ENCODE measurements at places on chromosomes 7 and 10.

- peaks cover 8% of the 10 kb centered on the region for H3K4me1 ChIP-seq
- H3K27ac ChIP-seq, result no peak overlapping the region
- no peaks in the 10 kb centered on the region for H3K27me3 ChIP-seq
- no peak overlapping the region for H3K4me3 ChIP-seq
Measured at GRCh38 chr7:30787486-30787885, 16.3 kb downstream of the MINDY4 start.

DNA sequence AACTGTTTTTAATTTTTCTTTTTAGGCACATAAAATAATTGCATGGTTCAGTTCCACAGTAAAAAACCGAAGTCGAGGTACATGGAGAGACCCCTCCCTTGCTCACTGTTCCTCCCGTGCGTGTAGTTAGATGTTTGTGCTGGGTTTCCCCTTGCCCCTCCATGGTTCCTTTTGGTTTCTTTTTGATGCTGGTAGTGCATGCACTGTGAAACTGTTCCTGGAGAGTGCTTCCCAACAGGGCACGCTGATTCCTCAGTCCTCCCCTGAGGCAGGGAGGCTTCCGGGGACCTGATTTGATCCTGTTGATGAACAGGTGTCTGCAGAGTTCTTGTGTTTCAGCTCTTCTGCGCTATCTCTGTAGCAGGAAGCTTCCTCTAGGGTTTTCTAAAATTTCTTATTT lies 69.5 kb downstream of the ADCY1 start:
- no peak overlapping the region for H3K27ac ChIP-seq
- DNase-seq, result no peak
- H3K27me3 ChIP-seq, result no peaks in the 10 kb centered on the region

GRCh38 chr7:29281782-29282541 lies 87.4 kb downstream of the CHN2 start:
- no peaks in the 10 kb centered on the region for H3K4me1 ChIP-seq
- H3K4me3 ChIP-seq, result no peak overlapping the region
- peak; percentile 74 for DNase-seq
- H3K27ac ChIP-seq, result no peak overlapping the region

DNA sequence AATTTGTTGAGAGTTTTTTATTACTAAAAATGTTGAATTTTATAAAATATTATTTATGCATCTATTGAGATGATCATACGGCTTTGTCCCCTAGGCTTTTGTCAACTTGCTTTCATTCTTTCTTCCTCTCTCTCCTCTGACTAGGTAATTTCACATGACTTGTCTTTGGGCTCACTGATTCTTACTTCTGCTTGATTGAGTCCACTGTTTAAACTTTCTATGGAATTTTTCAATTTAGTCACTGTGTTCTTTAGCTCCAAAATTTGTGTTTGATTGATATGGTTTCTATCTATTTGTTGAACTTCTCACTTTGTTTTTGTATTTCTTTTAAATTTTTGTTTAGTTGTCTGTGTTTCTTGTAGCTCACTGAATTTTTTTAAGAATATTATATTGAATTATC lies 65.9 kb upstream of the PTPRZ1 start:
- no peak overlapping the region for H3K27ac ChIP-seq
- H3K27me3 ChIP-seq, result no peaks in the 10 kb centered on the region
- no peaks in the 10 kb centered on the region for H3K36me3 ChIP-seq
- DNase-seq, result no peak
- no peaks in the 10 kb centered on the region for H3K4me1 ChIP-seq

DNA sequence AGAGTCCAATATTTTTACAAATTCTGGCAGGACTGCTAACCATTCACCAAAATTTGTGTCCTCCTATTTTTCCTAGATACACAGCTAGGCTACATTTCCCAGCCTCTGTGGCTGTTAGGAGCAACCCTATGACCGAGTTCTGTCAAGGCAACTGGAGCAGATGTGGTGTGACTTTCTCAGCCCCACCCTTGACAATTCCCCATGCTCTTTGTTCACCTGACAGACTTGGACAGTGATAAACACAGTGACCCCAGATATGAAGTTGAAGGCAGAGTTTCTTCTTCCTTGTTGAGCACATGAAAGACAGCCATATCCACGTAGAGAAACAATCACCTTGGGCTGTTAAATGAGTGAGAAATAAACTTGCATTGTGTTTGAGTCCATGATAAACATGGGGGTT lies 1162.1 kb downstream of the SORCS3 start:
- DNase-seq, result no peak
- H3K4me1 ChIP-seq, result no peaks in the 10 kb centered on the region
- no peak overlapping the region for H3K4me3 ChIP-seq
- no peak overlapping the region for H3K27ac ChIP-seq

DNA sequence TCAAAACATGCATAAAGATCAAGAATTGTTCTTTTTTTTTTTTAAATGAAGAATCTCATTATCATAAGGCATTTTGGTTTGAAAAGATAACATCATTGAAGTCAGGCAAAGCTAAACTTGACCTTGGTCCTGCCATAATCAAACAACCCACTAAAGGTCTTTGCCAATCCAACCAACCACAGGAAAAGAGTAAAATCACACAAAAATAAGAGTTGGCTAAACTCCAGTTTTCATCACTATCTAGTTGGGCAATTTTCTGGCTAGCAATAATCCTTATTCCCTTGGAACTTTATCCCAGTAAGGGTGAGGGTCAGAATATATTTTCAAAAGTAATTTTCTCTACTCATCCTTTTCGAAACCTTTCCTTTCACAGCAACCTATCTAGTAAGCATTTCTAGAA lies 62.4 kb downstream of the HIBADH start:
- H3K27ac ChIP-seq, result no peak overlapping the region
- no peaks in the 10 kb centered on the region for H3K36me3 ChIP-seq
- no peaks in the 10 kb centered on the region for H3K27me3 ChIP-seq
- H3K4me3 ChIP-seq, result no peak overlapping the region
- no peak for DNase-seq

GRCh38 chr10:6583447-6583846 lies 3.4 kb upstream of the PRKCQ start:
- H3K27ac ChIP-seq, result no peak overlapping the region
- no peaks in the 10 kb centered on the region for H3K36me3 ChIP-seq
- no peak overlapping the region for H3K4me3 ChIP-seq
- DNase-seq, result no peak
- peaks cover 8% of the 10 kb centered on the region for H3K27me3 ChIP-seq

DNA sequence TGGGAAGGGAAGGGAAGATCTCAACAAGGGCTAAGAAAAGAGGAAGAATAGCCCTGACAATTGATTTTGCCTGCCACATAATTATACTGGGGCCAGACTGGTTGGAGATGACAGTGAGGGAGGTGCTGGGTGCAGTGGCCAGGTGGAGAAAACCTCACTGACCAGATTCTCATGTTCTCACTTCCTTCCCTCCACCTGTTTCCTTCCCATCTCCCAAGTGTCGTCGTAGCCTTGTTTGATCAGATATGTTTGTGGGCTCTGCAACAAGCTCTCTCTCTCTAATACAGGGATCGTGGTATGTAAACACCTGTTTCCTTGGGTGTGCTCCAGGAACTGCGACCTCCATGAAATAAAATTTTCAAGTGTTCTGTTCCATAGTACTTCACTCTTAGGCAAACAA lies 60.2 kb downstream of the VCL start:
- no peak overlapping the region for H3K4me3 ChIP-seq
- no peaks in the 10 kb centered on the region for H3K27me3 ChIP-seq
- no peak overlapping the region for H3K27ac ChIP-seq
- no peak for DNase-seq
- H3K4me1 ChIP-seq, result peaks cover 7% of the 10 kb centered on the region

GRCh38 chr10:60801522-60801921 lies 23.2 kb downstream of the CDK1 start:
- DNase-seq, result no peak
- H3K4me1 ChIP-seq, result peaks cover 4% of the 10 kb centered on the region
- H3K27ac ChIP-seq, result no peak overlapping the region
- no peaks in the 10 kb centered on the region for H3K27me3 ChIP-seq
- no peaks in the 10 kb centered on the region for H3K36me3 ChIP-seq

- H3K27ac ChIP-seq, result no peak overlapping the region
- H3K4me3 ChIP-seq, result no peak overlapping the region
- H3K36me3 ChIP-seq, result no peaks in the 10 kb centered on the region
- no peaks in the 10 kb centered on the region for H3K4me1 ChIP-seq
Measured at GRCh38 chr7:46478046-46478445, 557.0 kb upstream of the IGFBP3 start.

DNA sequence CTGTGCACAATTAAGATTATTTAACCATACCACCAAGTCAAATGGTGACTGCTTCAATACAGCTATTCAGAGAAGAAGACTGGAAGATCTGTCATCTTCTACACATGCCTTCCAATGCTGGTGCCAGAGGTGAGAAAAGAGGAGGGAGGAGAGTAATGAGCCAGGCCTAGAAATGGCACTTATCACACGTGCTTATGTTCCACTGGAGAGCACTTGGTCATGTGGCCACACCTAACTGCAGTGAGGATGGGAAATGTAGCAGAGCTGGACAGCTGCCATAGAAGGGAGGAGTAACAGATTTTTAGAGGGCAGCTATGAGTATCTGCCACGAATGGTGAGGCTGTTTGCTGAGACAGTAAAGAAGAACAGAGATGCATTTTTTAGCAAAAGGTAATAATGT lies 77.1 kb downstream of the MPLKIP start:
- H3K27me3 ChIP-seq, result no peaks in the 10 kb centered on the region
- no peak overlapping the region for H3K4me3 ChIP-seq
- peak; percentile 63 for DNase-seq
- H3K4me1 ChIP-seq, result no peaks in the 10 kb centered on the region

Data from fibroblast of lung (primary cell).